ENCODE measurements at places on chromosomes 1 and 21.
A peak's percentile ranks its signal among the peaks of the same experiment; 100 is the strongest.

DNA sequence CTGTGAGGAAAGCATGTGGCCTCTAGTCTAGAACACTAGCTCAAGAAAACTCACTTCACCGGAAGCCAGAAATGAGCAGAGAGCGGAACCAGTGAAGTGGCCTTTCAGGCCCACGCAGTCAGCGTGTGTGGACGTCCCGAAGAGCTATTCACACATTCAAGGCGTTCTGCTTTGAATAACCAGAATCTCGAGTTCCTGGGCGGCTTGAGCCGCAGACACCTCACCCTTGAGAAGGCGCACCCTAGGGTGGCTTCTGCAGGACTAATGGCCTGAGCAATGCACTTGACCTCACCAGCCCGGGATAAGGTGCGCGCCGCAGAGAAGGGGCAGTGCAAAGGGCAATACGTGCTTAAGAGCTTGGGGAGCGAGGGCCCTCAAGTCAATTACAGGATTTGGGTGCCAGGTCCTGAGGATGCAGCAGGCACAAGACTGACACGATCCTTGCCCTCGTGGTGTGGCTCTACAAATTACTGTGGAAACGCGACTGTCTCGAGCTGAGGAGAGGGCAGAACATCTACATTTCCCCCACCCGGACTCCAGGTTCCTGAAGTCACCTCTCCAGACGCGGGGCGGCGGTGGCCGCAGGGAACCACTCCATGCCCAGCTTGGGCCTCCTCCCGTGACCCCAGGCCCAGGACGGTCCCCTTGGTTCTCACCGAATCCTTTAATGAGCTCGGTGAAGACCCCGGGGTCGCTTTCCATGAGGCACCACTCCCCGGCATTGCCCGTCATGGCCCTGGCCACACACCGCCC, 455 bp downstream of the UCHL5 start:
- no peak for ATAC-seq

GRCh38 chr1:115156826-115157468, 67.6 kb upstream of the TSPAN2 start:
- ATAC-seq: peak; percentile 65

GRCh38 chr1:36511804-36512798, 29.4 kb upstream of the CSF3R start:
- no peak for ATAC-seq

DNA sequence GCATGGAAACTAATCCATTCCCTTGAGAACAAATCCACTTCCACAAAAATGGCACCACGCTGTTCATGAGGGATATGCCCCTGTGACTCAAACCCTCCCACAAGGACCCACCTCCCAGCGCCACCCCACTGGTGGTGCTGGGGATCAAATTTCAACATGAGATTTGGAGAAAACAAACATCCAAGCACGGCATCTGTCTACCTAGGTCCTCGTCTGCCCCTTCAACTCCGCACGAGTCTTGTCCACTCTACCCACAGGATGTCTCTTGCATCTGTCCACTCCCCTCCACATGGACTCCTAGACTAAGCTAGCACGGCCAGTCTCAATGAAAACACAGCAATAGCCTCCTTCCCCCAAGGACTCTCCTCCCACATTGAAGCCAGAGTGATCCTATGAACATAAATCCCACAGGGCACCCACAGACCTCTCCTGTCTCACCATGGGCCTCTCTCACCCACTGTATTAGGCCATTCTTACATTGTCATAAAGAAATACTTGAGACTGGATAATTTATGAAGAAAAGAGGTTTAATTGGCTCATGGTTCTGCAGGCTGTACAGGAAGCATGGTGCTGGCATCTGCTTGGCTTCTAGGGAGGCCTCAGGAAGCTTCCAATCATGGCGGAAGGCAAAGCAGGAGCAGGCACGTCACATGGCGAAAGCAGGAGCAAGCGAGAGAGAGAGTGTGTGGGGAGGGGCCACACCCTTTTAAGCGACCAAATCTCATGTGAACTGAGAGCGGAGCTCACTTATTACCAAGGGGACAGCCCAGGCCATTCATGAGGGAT, 101.4 kb downstream of the TOMM20 start:
- no peak for ATAC-seq
